ENCODE measurements at places on chromosomes 16 and 17.

- no peak for DNase-seq
Measured at GRCh38 chr17:80561541-80562114, 17.0 kb downstream of the RPTOR start.

DNA sequence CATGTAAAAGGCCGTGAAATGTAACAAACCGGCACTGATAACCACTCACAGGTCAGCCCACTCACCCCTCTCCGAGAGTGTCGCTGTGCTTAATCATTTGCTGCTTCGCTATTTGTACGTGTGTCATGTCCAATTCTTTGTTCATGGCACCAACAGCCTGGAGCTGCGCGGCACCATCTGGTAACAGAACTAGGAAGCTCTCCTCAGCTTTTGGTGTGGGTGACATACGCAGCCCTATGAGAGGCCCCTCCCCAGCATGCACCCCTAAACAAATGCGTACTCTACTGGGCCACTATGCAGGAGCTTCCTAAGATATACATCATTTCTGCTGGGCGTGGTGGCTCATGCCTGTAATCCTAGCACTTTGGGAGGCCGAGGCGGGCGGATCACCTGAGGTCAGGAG lies 2.3 kb upstream of the PECAM1 start:
- no peak for DNase-seq

GRCh38 chr17:32479074-32479617 lies 7.6 kb upstream of the CDK5R1 start:
- DNase-seq: no peak

DNA sequence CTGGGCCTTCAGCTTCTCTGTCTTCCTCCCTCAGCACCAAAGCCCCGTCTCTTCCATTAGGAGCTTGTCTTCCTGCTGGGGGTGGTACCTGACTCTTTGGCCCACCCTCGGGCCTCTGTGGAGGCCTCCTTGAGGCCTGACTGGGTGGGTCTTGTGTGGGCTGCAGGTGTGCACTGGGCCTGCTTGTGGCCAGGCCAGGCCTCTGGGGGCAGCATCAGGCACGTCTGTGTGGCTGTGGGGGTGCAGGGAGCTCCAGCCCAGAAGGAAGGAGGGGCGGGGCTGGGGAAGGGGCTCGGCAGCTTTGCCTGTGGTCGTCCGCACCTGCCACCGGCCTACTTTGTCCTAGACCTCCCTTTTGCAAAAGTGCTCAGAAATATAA lies 7.0 kb downstream of the PIGQ start:
- no peak for DNase-seq

- DNase-seq: no peak
Measured at GRCh38 chr17:53101706-53102105, 721.0 kb upstream of the KIF2B start.

DNA sequence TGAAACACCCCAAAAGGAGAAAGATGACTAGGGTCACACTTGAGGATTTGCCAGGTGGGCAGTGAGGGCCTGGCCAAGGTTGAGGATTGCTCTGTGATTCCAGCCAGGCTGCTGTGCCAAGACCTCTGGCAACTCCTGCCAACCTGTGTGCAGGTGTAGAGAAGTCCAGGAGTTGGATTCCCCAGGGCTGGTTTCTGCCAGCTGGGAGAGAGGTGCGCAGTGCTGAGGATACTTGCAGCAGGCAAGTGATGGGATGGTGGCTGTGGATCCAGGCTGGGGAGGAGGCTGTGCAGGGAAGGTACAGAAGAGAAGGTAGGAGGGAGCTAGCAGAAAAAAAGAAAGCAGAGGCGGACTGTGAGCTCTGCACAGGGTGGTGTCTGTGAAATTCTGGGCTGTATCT lies 6.6 kb downstream of the RIPOR1 start:
- DNase-seq: no peak

DNA sequence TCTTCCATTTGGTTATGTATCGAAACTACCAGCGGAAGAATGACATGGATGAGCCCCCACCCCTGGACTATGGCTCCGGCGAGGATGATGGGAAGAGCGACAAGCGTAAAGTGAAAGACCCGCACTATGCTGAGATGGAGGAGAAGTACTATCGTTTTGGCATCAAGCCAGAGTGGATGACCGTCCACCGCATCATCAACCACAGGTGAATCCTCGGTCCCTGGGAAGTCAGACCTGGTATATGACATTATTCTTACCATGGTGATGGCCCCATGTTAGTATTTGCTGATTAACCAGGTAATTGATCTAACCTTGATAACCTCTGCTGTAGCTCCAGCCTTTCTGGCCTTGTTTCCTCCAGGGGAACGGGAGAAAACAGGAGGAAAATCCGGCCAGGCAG lies 8.5 kb downstream of the CHD3 start:
- no peak for DNase-seq

DNA sequence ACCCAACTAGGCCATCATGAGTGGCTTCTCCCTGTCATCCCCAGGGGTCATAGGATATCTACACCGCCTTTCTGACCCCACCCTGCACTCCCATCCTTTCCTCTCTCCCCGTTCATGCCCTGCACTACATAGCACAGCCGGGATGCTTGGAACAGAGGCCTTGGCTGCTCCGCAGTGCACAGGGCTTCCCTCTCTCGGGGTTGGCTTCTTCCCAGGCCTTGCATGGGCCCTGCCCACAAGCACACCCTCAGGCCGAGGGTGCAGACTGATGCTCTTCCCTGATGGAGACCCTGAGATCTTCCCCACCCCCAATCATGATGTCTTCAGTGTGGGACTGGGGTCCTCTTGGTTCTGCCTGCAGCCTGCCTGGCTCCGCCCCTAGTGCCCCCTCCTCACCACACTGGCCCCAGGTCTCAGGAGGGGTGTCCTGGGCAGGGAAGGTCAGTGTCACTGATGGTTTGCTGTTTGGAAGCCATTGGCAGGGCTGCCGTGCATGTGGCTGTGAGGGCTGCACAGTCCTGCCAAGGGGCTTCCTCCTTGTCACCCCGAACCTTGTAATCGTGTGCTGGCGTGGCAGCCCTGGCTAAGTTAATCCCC lies 14.3 kb upstream of the NAGLU start:
- no peak for DNase-seq

DNA sequence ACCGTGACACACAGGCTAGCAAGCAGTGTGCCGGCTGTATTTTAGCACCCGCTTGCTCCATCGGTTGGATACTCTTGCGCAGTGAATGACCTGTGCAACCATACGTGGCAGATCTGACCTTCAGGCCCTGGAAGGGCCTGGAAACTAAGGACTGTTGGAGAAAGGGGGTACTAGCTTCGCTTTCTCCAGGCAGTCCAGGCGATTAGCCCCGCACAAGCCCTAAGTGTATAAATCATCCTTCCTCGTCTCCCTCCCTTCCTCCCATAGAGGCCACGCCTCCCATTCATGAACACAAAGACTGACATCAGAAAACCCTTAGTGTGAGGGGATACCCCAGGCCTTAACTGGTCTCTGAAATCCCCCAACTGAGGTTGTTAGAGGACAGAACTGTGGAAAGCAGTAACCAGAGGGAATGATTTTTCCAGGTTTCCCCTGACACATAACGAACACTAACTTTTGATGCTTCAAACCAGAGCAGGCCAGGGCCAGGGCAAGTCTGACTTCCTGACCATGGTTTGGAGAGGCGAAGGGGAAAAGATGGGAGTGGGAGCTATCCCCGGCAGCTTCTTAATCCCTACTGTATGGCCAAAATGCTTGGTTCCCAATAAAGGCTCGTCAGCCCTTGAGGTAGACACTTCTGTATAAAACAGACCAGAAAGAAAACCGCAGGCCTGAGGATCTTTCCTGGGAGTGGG lies 1.4 kb upstream of the DYNLL2 start:
- no peak for DNase-seq

DNA sequence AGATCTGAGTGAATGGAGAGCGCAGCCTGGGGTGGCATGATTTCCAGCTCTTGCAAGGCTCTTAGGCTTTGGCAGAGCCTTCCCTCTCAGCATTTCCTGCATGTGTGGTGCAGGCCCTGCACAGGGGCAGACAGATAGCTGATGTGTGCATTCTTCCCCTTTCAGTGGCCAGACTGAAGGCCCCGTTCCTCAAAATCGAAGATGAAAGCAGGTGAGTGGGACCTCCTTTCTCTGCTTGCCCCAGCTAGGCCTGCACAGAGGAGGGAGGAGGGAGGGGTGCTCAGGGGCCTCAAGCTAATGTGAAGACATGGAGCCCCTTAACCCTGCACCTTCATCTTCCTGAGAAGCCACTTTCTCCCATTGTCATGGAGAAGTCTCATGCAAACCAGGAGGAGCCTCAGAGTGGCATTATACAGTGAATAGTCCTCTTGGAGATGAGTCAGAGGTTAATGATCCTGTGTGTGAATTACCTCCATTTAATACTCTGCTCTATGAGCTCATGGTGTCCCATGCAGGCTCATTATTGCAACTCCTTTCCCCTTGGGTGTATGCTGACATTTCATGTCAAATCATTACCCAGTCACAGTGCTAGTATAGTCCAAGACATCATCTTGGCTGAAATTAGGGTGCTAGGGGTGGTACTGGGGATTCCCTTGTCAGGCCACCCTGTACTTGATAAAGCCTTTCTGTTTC lies 20.4 kb upstream of the ADAM11 start:
- no peak for DNase-seq

GRCh38 chr17:60356940-60357339 lies 35.0 kb downstream of the USP32 start:
- DNase-seq: no peak

DNA sequence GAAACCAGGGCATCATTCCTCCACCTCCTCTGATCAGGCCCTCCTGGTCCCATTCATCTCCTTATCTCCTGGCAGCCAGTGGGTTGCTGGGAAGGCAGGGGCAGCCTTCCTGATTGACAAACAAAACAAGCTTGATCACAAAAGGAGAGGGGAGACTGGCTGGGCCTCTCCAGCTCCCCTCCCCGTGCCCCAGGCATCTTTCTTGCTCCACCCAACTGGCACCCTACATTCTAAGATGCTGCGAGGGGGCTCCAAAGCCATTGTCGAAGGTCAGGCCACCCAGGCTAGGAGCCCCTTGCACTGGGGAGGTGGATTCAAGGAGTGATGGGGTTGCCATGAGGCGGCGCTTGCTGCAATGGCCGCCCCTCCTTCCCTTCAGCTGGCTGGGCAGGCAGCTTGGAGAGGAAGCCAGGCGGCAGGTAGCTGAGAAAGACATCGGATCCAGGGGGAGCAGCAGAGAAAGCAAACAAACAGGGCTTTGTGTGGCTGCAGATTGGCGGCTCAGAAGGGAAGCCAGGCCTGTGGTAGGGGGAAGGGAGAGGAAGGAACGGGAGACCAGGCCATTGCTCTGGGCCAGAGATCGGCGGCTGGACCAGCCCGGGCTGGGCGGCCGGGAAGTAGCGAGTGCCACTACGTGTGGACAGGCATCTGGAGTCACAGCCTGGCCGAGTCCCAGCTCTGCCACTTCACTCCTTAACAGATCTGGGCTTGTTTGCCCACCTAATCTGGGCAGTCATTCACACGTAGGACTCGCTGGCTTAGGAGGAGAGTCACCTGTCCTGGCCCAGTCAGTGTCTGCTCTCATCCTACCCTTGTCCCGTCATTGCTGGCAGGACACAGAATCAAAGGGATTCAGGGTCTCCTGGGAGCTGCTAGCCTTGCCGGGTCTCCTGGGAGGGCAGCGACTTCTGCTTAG lies 12.3 kb downstream of the RAI1 start:
- no peak for DNase-seq

DNA sequence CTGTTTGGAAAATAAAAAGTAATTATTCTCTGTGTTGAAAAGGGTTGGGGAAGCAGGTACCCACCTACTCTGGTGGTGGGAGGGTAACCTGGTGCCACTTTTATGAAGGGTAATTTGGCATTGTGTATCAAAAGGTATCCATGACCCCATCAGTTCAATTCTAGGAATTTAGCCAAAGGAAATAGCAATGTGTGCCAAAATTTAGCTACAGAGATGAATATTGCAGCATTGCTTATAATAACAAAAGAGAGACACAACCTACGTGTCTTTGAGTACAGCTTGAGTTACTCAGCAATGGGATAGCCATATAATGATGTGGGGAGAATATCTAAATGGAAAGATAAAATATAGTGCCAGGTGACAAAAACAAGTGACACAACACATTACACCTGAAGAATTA lies 170.7 kb downstream of the NTN1 start:
- DNase-seq: no peak

DNA sequence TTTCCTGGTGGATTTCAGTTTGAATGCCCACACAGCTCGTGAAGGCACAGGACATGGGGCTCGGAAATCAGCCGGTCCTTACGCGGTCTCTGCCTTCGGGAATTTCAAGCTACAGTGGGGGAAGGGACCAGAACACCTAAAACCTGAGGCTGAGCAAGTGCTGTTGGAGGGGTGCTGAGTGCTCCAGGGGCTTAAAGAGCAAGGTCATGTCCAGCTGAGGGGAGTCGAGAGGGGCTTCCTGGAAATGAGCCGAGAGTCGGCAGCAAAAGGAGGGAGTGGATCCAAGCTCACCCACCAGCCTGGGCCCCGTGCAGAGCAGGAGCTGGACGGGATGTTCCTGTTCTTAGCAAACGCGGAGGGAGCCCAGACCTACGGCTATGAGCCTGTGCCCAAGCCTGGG lies 73.2 kb upstream of the RPL38 start:
- no peak for DNase-seq

GRCh38 chr16:48105976-48106375 lies 49.8 kb downstream of the ABCC12 start:
- no peak for DNase-seq

DNA sequence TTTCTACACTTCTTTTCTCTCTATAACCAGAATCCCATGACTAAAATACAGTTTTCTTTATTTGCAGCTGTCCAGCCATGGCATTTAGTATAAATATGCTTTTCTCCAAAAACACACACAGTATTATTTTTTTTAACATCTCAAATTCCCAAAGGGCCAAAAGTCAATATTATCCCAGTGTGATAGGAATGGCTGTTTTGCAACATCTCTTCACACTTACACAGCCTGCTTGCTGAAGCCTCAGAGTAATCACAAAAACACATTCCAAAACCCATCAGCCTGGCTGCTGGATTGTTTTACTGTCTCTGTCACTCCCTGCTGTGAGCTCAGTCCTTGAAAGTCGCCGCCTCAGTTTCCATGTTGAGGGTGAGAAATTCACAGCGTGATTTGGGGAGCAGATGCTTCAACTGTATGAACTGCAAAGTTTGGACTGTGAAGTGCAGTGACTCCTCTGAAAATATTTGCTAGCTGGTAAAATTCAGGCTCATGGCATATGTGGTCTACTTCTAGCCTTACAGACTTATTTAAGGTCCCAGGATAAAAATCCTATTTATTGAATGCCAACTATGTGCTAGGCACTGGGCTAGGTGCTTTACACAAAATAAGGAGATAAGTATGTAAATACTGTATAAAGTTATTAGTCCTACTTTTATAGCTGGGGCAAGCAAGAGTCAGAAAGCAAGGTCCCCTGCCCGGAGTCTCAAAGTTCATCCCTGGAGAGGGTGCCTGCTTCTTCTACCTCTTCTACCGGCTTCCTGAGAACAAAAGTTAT lies 116.5 kb downstream of the SOCS1 start:
- DNase-seq: no peak

- DNase-seq: no peak
Measured at GRCh38 chr17:39009581-39010001, 42.4 kb upstream of the FBXO47 start.

DNA sequence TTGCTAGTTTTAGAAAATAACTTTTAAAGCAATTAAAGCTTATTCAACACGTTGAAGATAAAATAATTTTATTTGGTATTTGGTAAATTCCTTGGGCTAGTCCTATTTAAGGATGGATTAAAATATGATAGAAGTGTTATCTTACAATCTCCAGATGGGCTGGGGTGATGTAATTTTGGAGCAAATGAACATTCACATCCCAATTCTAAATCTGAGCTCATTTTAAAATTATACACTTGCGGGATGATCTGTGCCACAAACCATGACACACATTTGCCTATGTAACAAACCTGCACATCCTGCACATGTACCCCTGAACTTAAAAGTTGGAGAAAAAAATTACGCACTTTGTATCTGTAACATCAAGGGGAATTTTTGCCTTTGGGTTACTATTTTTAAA lies 31.5 kb downstream of the NLK start:
- no peak for DNase-seq

- no peak for DNase-seq
Measured at GRCh38 chr16:84817613-84818012, 2.2 kb upstream of the CRISPLD2 start.
